ENCODE measurements at places on chromosomes 3 and 15.

DNA sequence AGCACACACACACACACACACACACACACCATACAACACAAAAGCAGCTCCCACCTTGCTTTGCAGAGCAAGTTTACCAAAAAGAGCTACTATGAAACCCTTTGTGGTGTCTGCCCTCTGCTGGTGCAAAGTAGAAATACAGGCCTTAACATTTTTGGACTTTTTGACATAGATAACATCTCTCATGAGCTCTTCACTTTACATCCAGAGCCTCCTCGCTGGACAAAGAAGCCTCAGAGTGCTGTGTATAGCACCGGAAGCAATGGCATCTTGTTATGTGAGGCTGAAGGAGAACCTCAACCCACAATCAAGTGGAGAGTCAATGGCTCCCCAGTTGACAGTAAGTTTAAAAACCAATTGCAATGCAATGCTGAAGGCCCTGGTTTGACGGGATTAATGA, 157.9 kb downstream of the CHL1 start:
- DNase-seq: peak; percentile 24

DNA sequence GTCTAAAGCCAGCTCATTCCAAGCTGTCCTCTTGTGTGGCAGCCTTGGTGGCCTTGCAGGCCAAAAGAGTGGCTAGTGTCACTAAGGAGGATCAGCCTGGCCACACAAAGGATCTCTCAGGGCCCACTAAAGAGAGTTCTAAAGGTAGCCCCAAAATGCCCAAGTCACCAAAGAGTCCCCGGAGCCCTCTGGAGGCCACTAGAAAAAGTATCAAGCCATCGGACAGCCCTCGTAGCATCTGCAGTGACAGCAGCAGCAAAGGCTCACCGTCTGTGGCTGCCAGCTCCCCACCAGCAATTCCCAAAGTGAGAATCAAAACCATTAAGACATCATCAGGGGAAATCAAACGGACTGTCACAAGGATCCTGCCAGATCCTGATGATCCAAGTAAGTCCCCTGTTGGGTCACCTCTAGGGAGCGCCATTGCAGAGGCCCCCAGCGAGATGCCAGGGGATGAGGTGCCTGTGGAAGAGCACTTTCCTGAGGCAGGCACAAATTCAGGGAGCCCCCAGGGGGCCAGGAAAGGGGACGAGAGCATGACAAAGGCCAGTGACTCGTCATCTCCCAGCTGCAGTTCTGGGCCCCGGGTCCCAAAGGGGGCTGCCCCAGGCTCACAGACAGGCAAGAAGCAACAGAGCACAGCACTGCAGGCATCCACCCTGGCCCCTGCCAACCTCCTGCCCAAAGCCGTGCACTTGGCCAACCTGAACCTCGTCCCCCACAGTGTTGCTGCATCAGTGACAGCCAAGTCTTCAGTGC, 33.5 kb upstream of the ALPK3 start:
- no peak for DNase-seq

DNA sequence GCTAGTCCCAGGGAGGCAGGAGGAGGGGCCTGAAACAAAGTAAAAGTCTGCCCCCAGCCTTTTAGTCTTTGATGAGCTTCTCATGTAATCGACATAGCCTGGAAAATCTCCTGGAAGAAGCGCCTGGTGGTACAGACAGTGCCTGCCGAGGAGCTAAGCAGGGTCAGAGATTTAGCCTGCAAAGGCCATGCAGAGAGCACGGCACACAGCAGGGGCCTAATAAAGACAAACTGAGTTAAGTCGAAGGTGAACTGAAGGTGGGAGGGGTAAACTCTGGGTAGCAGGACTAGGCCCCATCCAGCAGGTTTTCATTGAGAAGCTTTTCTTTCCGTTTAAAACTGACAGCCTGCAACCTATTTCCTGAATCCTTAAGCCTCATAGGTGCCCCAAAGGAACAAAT, 115.5 kb upstream of the ABHD17C start:
- no peak for DNase-seq

- DNase-seq: no peak
Observed at GRCh38 chr3:167361306-167361705, 18.8 kb downstream of the ZBBX start.

GRCh38 chr3:90099493-90099892, 992.1 kb downstream of the EPHA3 start:
- DNase-seq: no peak

- DNase-seq: no peak
Observed at GRCh38 chr3:29914861-29915524, 634.1 kb downstream of the RBMS3 start.

DNA sequence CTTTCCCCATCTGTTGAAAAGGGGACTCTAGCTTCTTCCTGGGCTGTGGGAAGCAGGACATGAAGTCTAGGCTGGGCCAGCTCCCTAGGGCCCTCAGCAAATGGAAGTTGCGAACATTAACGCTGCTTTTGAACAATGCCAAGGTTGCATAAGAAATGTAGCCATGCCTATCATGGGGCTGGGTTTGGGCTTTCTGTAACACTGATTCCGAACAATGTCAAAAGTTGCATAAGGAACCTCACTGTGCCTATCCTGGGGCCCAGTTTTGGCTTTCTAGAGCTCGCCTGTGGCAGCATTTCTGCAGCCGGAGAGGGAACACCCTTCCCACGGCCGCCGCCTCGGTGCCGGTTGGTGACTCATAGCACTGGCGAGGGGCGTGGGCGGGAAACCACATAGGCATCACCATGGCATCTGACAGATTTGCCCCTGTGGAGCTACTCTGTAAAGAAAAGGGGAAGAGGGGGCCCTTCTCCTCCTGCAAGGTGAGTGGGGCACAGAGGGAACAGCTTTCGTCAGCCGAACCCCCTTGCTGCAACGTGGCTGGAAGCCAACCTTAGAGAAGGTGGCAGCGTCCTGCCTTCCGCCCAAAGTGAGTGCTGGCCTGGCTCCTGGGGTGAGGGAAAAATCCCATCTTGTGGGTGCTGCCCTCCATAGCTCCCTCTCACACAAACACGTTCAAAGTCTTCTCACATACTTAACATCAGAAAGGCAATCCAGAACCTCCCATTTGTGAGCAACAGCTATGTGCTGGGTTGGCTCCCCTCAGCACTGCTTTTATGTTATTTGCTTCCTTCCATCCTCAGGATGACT, 46.6 kb upstream of the ATP2B2 start:
- DNase-seq: no peak

DNA sequence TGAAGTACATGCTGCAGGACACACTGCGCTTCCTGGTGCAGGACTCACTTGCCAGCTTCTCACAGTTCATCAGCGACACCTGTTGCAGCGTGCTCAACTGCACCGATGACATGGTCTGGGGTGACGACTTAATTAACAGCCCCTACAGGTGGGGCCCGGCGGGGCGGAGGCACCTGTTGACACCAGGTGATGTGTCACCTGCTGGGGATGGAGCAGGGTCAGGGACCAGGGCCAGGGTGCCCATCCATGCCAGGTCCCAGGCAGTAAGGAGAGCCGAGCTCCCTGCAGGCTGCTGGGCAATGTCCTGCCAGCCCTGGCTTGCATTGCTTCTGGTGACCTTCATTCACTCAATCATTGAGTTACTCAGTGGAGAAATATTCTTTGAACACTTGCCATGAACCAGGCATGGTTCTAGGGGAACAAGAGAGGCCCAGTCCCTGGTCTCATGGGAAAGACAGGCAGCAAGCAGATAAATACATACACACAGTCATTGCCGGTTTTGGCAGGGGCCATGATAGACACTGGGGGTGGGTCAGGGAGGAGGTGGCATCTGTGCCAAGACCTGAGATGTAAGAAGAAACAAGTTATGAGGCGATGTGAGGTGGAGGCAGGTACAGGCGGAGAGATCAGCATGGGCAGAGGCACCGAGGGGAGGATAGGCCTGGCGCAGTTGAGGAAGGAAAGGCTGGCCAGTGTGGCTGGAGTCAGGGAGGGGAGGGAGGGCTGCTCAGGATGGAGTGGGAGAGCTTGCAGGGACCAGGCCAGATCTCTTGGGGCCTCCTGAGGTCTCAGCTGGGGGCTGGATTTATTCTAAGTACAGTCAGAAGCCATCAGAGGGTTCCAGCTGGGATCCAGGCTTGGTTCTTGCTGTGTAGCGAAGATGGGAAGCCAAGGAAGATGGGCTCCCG, 30.8 kb downstream of the DNAH1 start:
- DNase-seq: no peak

- DNase-seq: no peak
Observed at GRCh38 chr3:53026382-53027162, 19.3 kb downstream of the SFMBT1 start.

DNA sequence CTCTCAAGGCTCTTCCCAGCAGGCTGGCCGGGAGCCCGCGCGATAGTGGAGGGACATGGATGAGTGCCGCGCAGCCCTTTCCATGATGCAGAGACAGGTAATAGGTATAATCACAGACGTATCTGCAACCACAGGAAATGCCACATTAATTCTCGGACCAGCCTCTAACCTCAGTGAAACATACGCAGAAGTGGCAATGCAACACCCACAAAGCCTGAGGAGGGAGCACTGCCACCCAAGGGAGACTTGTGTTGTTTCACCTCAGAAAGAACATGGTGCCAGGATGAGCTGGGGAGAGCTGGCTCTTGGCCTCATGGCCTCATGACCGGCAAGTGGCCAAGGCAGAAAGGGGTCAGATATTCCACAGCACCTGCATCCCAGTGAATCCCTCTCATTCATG, 39.0 kb downstream of the PGPEP1L start:
- no peak for DNase-seq

Data from GM20000 (cell line).